CD4-positive, alpha-beta T cell treated with Interleukin-2 at 100 ng/mL for 4 hours (primary cell): ENCODE measurements at places on chromosomes 12 and 14.

GRCh38 chr12:94676031-94676641, 25.8 kb upstream of the TMCC3 start:
- peak; percentile 36 for DNase-seq

DNA sequence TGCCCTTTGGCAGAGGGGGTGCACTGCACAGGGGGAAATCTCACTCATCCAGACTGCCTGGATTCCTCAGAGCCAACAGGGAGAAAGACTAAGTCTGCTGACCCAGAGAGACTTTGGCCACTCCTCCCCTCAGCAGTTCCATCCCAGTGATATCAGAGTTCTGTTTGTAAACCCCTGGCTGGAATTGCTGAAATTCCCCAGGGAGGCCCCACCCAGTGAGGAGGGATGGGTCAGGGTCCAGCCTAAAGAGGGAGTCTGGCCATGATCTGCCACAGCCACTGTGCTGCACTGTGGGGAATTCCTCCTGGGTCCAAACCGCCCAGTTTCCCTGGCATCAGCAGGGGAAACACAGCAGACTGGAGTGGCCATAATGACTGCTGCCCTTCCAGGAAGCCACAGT, 54.9 kb upstream of the USP15 start:
- DNase-seq = no peak

DNA sequence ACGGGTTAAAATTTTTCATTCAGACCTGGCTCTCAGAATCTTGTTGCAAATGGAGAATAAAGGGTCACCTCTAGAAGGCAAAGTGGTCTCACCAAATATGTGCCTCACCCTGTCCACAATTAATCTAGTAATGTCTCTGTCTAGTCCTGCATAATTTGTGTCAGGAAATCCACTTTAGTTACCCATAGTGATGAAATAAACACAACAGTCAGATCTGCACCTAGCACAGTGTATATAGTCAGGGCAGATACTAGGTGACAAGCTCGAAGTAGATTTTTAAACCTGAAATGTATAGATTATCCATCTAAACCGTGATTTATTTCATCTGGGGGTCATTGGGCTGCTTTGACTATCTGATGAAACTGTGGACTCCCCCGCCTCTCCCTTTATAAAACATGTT, 15.9 kb upstream of the FLVCR2 start:
- DNase-seq = no peak

DNA sequence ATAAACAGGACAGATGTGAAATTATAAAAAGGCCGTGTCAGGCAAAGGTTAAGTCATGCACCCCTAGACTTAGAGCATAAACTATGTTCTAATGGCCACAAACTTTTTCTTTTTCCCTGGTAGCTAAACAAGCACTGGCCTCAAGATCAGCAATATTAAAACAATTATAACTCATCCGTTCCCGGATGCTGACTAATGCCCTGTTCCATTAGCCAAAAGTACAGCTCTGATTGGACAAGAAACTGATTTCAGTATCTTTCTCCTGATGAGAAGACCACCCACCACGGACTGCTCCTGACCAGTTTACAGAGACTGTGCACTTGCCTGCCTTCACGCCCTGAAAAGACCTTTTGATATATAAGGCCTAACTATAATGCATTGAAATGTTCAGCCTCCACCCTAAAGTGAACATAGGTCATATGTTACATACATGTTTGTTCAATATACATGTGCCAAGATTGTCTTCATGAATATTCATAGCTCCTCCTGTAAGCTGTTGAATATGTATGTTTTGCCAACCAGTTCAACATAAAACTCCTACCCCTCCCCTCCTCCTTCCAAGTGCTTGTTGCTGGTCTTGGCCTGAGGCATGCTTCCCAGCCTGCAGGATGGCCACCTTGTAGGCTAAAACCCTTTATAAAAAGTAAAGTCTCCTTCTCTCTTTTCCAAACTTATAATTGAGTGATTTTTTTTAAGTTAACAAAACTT, 162.0 kb downstream of the IPO8 start:
- DNase-seq = no peak

DNA sequence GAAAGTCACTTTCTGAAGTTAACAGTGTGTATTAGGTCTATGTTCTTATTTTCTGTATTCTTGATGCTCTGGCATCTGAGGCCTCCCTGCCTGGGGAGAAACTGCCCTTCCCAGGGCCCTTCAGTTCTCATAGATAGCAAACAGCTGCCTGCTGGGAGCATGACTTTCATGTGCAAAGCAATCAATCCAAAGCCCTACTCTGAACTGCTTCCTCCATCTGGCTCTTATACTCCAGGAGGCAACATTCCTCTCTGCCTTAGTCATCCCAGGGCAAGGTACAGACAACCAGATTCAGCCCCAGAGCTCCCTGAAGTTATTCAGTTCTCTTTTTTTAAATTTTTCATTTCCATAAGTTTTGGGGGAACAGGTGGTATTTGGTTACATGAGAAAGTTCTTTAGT, 41.7 kb upstream of the RIN3 start:
- DNase-seq = no peak

DNA sequence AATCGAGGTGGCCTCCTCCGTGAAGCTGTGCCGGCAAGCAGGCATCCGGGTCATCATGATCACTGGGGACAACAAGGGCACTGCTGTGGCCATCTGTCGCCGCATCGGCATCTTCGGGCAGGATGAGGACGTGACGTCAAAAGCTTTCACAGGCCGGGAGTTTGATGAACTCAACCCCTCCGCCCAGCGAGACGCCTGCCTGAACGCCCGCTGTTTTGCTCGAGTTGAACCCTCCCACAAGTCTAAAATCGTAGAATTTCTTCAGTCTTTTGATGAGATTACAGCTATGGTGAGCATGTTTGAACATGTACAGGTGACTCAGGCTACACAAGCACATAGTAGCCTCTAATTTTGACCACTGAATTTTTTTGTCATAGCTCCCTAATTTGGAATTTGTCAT, 59.7 kb downstream of the ATP2A2 start:
- no peak for DNase-seq

DNA sequence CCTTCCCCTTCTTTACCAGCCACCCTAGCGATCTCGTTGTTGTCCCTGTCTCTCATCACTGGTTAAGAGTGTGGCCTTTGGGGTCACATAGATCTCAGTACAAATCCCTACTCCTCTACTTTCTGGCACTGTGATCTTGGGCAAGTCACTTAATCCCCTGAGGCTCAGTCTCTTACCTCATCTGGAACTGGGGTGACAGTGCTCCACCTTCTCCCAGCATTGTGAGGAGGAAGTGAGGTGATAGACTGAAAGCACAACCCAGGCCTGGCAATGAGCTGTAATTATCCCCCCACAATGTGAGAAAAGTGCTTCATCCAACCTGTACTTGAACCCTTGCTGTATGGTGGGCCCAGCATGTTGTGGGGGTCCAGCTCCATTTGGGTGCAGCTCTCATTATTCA, 48.0 kb downstream of the IRAK3 start:
- no peak for DNase-seq

DNA sequence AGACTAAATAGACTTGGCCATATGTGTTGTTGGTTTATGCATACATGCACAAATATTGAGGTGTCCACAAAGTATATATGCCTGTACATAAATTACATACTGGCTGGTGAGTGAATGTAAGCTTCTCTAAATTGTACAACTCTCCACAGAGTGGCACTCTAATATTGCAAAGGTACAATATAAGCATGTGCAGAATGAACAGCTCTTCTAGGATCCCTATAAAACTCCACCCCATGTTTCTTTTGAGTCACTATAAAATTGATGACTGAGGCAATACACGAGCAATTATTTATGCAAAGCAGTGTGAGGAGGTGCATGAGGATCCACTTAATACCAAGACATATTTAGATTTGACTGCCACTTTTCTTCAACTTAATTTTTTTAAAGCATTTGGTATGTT, 172.2 kb downstream of the NAV3 start:
- DNase-seq = no peak

DNA sequence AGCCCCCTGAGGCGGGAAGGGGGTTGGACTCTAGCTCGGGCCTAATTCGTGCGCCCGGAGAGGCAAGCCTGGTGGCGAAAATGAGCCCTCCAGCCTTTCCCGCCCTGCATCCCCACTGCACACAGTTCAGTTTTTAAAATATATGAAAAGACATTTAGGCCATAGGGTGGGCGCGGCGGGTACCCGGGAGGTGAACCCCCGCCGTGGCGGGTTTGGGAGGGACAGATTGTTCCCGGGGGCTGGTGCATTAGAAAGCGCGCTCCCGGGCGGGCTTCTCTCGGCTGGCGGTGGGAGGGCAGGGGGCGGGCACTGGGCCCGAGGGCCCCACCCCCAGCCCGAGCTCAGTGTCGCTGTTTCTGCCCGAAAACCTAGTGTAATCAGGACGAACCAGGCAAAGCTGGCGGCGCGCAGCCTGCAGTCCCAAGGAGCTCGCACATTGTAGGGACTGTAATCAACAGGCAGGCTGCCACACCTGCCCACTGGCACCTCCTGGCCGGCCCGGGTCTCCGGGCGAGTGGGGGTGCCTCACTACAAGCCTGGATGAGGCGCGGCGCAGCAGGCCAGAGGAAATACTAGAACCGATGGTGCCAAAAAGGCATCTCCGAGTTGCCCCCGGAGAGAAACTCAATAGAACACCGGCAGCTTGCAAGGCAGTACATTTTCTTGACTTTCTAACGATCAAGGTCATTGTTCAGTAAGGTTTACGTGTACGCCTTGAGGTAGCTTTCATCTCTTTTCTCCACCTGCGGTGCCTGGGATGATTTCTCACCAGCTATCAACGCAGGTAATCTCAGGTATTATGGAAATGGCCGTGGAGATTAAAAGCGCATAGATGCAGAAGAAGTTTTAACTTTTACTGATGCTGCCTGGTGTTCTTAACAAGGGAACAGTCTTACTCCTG, 764 bp upstream of the SPTB start:
- peak; percentile 49 for DNase-seq
